Karpas-422 (cell line): ENCODE measurements at places on chromosomes 5 and 9. TPM values are rescaled to one million over a fixed set of nuclear protein-coding genes. Genes with fewer than 3 reads are reported as not detected.

DNA sequence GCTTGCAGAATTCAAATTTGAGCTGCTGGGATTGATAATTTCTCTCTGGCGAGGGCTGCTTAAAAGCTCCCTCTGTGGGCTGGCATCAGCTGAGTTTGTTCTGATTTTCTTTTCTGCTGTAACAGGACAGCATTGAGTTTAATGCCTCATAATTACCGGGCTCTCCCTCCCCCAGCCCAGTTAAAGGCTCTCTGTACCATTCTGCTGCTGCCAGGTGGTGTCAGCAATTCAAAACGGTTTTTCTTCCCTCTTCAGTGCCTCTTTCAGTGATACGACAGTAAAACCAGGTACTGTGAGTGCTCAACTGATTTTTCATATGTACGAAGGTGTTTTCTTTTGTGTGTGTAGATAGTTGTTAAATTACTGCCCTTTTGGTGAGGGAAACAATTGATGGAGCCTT is 509.3 kb upstream of the CTNND2 start:
- H3K27ac ChIP-seq, result no peak overlapping the region
- no peak overlapping the region for H3K4me3 ChIP-seq
- no peaks in the 10 kb centered on the region for H3K36me3 ChIP-seq
- H3K4me1 ChIP-seq, result no peaks in the 10 kb centered on the region
- no peaks in the 10 kb centered on the region for H3K27me3 ChIP-seq

GRCh38 chr9:89466451-89467277 is 31.2 kb downstream of the SEMA4D start:
- no peaks in the 10 kb centered on the region for H3K36me3 ChIP-seq
- no peak for DNase-seq
- H3K27ac ChIP-seq, result no peak overlapping the region
- H3K4me1 ChIP-seq, result peaks cover 8% of the 10 kb centered on the region

ANKRD31 gene
- total RNA-seq, result 0.22 and 0.30 TPM in 2 replicates

GPR150 gene
- total RNA-seq, result 0.34 and 0.51 TPM in 2 replicates

PCDHA10 gene
- not detected in 2 replicates for total RNA-seq
